ENCODE measurements at places on chromosomes 12 and 14.
A peak's percentile ranks its signal among the peaks of the same experiment; 100 is the strongest.

GRCh38 chr14:36996133-36996856, 176.1 kb downstream of the SLC25A21 start:
- peak; percentile 25 for DNase-seq

GRCh38 chr14:102986810-102987579, 64.5 kb downstream of the AMN start:
- DNase-seq, result no peak

GRCh38 chr12:129662234-129662633, 241.6 kb downstream of the TMEM132D start:
- DNase-seq, result no peak

DNA sequence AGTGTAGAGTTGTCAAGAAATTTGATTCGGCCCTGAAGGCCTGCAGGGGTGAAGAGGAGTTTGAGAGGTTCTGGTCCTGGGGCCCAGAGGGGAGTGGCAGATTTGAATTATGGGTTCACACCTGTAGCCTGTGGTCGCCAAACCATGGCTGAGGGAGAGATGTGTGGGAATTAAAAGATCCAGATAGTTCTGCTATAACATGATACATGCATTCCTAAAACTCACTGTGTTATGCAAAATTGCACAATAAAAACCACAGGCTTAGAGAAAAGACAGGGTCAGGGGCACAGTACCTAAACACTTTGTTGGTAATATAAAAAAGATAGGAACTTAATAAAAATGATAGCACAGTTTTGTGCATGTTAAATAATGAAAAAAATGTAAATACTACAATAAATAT, 106.2 kb downstream of the TMEM30B start:
- DNase-seq, result no peak

- DNase-seq, result no peak
Observed at GRCh38 chr12:68798882-68799234, 9.1 kb upstream of the MDM2 start.

DNA sequence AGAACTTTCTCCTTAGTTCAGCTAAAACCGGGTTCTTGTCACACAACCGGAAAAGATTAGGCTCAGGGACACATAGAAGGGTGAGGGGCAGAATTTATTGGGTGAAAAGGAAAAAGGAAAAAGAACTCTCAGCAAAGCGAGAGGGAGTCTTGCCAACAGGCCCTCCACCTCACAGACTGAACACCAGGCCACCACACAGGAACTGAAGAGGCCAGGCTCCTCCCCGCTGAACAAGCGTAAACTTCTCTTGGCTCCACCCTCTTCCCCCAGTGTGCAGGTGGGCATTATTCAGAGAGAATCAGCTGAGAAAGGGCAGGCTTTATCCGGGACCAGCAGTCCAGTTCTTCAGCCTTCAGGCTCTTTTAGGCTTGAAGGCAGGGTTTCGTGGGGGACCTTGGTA, 125.6 kb upstream of the FGD4 start:
- no peak for DNase-seq

- no peak for DNase-seq
Observed at GRCh38 chr12:52494100-52494499, 1.0 kb upstream of the KRT6A start.

- no peak for DNase-seq
Observed at GRCh38 chr12:13033476-13033875, 10.7 kb upstream of the FAM234B start.

DNA sequence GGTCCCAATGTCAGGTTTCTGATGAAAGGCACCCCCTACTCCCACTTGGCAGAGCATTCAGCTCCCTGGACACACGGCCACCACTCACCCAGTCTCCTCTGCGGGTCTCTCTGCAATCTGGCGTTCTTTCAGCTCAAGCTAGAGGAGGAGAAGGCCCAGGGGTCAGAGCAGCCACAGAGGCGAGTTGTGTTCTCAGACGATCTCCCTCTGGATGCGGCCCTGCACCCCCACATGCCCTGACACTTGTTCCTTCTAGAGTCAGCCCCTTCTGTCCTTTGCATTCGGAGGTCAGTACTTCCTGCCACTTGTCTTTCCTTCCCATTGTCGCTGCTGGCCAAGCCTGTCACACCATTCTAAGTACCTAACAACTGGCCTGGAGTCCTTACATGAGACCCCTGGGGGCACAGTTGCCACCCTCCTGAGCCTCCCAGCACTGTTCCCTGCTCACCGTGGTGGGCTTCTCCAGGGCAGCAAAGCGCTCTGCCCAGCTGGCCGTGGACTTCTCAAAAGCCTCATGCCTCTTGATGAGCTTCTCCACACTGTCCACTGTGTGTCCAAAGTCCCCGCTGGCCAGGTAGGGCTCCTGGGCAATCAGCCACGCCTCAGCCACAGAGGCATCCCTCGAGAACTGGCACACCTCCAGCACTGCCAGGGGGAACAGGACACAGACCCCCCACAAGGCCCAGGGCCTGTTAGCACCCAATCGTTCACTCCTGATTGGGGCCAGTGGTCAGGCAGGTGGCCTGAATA, 63.2 kb downstream of the PLEKHG3 start:
- no peak for DNase-seq

GRCh38 chr12:109571773-109572505, 1.4 kb downstream of the MMAB start:
- DNase-seq, result no peak

GRCh38 chr12:125145196-125145595, 80.0 kb downstream of the AACS start:
- DNase-seq, result no peak

- no peak for DNase-seq
Observed at GRCh38 chr14:98964171-98964570, 307.8 kb downstream of the BCL11B start.

- no peak for DNase-seq
Observed at GRCh38 chr12:86727160-86727559, 471.0 kb upstream of the MGAT4C start.

DNA sequence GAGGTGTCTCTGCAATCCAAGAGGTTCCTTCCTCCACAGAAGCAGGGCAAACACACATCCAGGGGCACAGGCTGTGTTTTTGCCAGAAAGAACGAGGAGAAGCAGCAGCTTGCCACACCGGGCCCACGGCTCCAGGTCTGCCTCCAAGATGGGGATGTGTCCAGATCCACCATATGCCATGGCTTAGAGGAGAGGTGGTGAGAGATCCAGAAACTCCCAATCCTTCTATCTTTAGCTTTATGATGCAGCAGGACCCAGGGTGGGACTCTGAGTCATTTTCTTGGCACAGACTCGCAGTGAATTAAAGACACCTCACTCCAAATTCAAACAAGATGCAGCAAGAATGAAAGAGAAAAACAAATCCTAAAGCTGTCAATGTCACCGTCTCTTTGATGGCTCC, 481.4 kb upstream of the TMEM132C start:
- no peak for DNase-seq

GRCh38 chr12:32906399-32907165, 10.0 kb upstream of the PKP2 start:
- DNase-seq, result no peak

DNA sequence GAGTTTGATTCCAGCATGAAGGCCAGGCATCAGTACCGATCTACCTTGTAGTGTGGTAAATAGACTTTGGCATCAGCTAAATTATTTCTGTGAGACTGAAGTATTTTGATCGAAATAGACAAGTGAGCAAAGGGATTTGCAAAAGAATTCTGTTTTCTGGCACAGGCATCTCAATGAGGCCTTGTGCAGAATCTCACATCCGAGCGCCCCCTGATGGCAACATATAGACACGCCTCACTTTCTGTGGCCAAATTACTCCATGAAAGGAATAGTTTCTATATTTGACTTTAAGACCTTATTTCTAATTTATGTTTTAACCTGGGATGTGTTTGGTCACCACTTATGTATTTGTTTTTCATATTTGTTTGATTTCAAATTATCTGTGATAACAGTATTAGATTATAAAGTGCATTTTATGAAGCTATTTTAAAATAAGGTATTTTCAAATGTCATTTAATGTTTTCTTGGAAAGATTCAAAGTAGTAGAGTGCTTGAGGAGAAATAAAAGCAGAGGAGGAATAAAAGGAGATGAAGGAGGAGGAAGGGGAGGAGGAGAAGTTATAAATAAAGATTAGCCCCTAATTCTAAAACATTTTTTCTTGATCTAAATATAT, 731.9 kb downstream of the NRXN3 start:
- no peak for DNase-seq

- DNase-seq, result no peak
Observed at GRCh38 chr12:19409376-19409775, 29.9 kb upstream of the AEBP2 start.

GRCh38 chr14:42541535-42542001, 934.9 kb downstream of the LRFN5 start:
- no peak for DNase-seq

- no peak for DNase-seq
Observed at GRCh38 chr12:6818222-6818621, 3.4 kb upstream of the GPR162 start.

- DNase-seq, result no peak
Observed at GRCh38 chr12:43078976-43079375, 473.0 kb downstream of the ADAMTS20 start.

GRCh38 chr12:123757561-123757960, 4.5 kb upstream of the DNAH10 start:
- DNase-seq, result no peak

DNA sequence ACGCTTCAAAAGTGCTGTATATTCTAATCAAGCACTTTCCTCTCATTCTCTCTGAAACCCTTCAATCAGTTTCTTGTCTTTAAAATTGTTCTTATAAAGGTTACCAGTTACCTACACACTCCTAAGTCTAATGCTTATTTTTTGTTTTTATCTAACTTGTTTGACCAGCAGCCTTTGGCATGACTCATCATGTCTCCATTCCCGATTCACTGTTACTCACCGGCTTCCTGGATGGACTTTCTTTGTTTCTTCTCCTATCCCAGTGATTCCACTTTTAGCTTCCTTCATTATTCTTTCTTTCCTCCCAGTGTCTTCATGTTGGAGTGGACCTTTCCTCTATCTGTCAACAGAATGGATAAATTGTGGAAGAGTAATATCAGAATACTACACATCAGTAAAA, 368.6 kb upstream of the CCDC196 start:
- peak; percentile 52 for DNase-seq

GRCh38 chr14:104977681-104978653, at the start of gene AHNAK2:
AHNAK2 (minus strand) TSS chr14:104978374; CDS start chr14:104978237, 137 bp downstream.
- no peak for DNase-seq

DNA sequence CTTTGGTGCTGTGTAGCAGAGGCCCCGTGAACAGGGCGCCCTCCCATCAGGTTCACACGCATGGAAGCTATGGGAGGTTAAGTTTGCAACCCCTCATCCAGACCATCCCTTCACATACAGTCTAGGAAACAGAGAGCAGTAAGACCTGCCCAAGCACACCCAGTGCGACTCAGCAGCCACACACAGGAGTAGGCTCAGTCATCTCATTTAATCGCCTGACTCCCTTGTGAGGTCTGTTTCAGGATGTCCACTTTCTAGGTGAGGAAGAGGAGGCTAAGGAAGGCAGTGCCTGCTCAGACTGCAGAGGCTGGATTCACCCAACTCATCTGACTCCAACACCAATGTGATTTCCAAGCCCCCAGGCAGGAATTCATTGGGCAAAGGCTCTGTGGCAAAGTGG, 11.9 kb downstream of the BDKRB1 start:
- no peak for DNase-seq

- DNase-seq, result no peak
Observed at GRCh38 chr12:104863296-104863948, 94.7 kb downstream of the SLC41A2 start.

GRCh38 chr14:104531421-104532190, 48.0 kb upstream of the C14orf180 start:
- no peak for DNase-seq

DNA sequence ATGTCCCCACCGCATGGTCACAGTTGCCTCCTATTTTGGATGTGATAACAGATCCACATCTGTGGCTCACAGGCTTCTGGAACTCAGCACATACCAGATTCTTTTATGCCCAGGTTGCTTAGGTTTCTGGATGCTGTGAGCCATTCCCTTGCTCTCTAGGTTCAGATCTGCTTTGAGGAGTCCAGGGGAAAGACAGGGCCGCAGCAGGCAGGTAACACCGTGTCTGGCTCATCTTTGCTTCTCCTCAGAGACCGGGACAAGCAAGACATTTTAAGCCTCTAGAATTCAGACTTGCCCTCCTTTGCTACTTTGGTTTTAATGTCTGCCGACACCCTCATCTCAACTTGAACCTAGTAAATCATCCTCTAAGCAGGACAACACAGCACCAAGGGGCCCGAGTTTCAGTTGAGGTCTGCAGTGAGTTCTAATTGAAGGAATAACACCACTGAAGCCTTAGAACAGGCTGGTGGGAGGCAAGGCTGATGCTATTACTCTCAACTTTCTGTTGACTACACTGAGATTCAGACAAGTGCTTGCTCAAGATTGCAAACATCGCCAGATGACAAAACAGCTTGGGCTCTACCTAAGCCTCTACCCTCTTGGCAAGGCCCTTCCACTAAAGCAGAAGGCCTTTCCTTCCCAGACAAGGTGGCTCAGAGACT, 55.3 kb downstream of the MDM2 start:
- DNase-seq, result no peak

DNA sequence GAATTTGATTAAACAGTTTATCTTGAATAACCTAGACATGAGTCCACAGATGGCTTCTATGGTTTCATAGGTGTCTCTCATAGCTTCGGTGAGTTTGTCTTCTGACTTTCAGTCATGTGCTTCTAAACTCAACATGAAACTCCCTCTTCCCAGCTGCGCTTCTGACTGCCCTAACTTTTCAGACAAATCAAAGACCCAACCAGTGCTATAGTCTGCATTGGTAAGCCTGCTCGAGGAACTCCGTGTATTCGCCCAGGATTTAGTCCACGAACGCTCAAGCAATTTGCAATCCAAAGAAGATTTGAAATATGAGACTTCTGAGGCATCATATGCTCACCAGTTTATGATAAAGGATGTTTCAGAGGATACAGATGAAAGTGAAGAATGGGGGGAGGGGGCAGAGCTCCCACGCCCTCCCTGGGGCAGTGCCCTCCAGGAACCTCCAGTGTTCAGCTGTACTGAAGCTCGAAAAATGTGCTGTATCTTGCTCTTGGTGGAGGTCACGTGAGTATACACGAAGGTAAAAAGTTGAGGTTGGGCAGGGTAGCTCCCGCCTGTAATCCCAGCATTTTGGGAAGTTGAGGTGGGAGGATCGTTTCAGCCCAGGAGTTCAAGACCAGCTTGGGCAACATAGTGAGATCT, 5.2 kb upstream of the RILPL2 start:
- no peak for DNase-seq

DNA sequence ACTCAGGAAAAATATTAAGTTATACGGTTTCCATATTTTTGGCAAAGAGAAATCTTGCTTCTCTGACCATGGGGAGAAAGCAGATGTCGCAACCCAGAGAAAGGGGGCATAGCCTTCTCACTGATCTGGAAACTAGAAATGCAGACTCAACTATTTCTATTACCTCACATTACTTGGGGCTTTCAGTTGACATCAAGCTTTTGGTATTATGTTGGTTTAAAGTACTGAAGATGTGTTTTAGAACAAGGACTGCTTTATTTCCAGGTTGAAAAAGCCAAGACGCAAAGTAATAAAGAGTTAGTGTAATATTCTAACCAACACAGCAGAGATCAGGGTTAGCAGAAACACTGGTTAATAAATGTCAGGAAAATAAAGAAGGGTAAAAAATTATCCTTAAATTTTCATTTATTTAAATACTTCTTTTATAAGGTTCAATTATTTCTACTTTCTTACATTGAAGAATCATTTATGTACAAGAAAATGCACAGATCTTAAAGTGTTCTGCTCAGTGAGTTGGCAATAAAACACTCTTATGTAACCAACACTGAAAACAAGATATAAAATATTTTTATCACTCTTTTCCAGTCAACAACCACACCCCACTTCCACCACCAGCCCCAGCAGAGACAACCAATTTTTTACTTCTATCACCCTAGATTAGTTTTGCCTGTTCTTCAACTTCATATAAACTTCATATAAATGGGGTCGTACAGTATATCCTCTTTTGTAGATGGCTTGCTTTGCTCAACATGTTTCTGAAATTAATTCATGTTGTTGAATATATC, 26.0 kb downstream of the DCP1B start:
- no peak for DNase-seq

- DNase-seq, result peak; percentile 90
Observed at GRCh38 chr12:21657326-21658077, at the start of gene LDHB. LDHB (minus strand) TSS chr12:21657842; CDS start chr12:21654671, 3,171 bp downstream.
